ENCODE measurements at places on chromosomes 4 and X.
A peak's percentile ranks its signal among the peaks of the same experiment; 100 is the strongest.

DNA sequence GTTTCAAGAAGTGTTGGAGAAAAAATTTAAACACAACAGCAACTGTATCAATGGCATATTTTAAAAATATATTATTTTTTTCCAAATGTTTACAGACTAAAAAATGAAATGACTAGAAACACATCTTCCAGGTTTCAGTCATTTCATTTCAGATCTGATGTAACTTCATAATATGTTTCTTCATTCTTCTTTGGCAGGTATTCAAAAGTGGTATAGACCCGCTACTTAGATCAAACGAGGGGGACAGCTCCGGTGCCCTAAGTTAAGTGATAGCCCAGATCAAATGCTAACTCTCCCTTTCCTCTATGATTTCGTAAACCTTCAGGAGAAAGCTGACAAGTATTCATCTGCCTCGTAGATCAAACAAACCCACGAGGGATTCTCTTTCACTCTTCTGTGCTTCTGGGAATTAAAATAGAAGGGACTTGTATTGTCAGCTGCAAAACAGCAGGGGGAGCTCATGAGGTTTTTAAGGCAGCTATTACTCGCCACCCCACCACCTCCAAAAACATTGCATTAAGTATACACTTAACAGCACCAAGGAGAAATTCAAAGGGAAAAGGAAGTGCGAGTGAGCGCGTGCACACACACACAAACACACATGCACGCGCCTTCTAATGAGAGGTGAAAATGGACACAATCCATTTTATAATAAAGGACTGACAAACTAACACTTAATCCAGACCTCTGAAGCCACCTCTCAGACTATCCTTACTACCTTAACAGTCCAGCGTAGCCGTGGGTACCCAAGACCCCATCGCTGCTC is 21.4 kb downstream of the HELT start:
- peak; percentile 55 for DNase-seq

GRCh38 chr4:78756776-78757175 is 19.4 kb upstream of the BMP2K start:
- DNase-seq = no peak

DNA sequence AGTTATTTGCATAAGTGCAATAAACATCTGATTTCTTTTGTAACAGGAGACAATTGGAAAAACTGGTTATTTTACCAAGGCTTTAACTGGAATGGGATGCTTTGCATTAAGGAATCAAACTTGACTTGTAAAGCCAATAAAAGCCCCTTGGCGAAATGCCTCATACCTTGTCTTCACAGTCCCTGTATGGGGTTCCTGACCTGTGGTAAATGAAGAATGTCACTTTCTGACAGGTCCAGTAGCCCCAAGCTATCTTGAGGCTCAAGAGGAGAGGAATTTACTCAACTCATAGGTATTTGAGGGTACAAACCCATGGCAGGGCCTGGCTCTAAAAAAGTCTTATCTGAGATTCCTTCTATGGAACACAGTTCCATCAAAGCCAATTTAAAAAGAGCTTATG is 78.0 kb downstream of the ACOX3 start:
- no peak for DNase-seq

- DNase-seq = no peak
Measured at GRCh38 chrX:65610481-65610880, 57.0 kb upstream of the MSN start.

DNA sequence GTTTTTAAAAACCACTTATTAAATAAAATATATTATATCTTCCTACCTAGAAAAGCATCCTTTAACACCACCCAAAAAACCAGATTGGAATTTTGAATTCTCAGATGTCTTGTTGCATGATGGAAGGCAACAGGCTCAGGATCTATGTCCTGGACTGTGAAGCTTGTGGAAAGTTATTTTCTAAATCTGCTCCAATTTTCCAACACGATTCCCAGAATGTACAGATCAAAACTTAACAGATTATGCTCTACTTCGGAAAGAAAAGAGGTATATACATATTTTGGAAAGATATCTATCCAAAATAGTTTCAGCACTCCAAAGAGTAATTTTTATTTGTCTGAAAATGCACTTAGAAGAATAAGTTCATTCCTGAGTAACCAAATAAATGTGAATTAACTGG is 291.7 kb upstream of the EMCN start:
- DNase-seq = no peak

DNA sequence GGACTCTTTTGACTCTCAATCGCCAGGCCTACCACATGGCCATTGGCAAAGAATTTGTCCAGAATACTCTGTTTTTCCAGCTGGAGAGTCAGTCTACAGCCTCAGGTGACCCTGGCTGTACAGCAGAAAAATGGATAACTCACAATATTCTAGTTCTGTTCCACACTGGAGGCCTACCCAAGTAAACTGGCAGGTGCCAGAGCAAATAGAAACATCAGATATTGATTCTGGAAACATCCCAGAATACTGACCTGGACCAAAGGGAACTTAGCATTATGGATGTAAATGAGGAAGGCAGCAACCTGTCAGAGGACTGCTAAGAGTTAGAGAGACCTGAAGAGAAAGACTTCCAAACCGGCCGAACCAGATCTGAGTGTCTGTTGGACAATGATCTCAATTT is 147.9 kb upstream of the SMAD1 start:
- no peak for DNase-seq

DNA sequence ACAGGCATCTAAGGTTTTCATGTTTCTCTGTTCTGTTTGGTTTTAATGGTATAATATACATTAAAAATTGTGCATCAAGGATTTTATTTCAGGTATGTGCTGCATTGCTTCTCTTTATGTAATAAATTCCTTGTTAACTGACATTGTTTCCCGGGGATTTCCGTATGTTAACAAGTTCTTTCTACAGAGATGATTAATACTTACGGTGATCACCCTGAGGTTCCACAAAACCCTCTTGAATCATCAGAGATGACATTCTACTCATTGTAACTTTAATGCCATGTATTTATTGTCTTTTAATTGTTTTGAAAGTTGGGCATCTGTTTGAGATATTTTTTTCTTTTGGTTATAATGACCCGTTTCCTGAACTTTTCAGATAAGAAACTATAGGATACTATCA is 37.5 kb downstream of the ARHGAP10 start:
- DNase-seq = no peak

DNA sequence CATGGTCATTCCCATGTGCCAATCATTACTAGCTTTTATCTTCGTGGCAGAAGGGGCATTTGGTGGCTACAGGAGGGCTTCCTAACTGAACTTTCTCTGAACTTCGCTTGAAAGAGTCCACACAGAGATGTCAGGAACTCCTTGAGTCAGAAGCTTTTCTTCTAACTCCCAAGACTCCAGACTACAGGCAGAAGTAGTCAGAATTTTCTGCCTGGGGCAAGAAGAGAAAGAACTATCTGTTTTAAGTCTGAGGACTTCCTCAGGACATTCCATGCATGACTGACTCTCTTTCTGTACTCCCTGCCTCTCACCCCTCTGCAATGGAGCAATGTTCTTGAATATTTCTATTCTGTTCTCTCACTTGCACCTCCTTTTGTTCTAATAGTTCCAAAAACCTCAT is 170.5 kb upstream of the TBC1D9 start:
- DNase-seq = no peak
